ENCODE measurements at places on chromosomes 5 and 9.
A peak's percentile ranks its signal among the peaks of the same experiment; 100 is the strongest.

GRCh38 chr5:158670201-158670600 is 429.5 kb downstream of the EBF1 start:
- DNase-seq = no peak

- no peak for DNase-seq
These were observed 157.3 kb downstream of the CYLC2 start for GRCh38 chr9:103152473-103152872.

DNA sequence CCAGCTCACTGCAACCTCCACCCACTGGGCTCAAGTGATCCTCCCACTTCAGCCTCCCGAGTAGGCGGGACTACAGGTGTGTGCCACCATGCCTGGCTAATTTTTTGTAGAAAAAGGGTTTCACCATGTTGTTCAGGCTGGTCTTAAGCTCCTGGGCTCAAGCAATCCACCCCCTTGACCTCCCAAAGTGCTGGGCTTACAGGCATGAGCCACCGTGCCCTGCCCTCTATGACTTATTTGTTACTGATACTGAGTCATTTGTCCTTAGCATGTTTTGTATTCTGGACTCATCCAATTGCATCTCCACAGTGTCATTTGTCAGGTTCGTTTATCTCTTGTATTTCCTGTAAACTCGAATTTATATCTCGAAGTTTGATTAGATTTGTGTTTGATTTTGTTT is 2.7 kb upstream of the ITK start:
- no peak for DNase-seq

DNA sequence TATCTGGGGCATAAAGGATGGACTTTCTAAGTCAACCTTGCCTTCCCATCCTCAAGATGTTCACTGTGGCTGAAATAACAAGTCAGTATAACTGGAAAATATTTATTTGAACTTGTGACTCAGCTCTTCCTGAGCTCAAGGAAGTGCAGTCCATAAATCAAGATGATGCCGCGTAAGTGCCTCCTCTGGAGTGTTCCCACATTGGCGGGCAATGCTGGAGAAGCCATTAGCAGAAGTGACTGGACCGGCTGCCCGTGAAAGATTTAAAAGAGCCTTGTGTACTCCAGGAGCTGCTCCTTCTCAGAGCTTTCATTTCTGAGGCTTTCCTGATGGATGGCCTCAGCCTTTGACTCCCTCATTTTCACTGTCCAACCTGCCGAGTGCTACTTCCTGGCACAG is 17.4 kb downstream of the TMOD1 start:
- DNase-seq = peak; percentile 76

- peak; percentile 75 for DNase-seq
These were observed 330.9 kb upstream of the GRIA1 start for GRCh38 chr5:153159616-153160015.

GRCh38 chr5:88734983-88735382 is 148.0 kb downstream of the MEF2C start:
- no peak for DNase-seq

DNA sequence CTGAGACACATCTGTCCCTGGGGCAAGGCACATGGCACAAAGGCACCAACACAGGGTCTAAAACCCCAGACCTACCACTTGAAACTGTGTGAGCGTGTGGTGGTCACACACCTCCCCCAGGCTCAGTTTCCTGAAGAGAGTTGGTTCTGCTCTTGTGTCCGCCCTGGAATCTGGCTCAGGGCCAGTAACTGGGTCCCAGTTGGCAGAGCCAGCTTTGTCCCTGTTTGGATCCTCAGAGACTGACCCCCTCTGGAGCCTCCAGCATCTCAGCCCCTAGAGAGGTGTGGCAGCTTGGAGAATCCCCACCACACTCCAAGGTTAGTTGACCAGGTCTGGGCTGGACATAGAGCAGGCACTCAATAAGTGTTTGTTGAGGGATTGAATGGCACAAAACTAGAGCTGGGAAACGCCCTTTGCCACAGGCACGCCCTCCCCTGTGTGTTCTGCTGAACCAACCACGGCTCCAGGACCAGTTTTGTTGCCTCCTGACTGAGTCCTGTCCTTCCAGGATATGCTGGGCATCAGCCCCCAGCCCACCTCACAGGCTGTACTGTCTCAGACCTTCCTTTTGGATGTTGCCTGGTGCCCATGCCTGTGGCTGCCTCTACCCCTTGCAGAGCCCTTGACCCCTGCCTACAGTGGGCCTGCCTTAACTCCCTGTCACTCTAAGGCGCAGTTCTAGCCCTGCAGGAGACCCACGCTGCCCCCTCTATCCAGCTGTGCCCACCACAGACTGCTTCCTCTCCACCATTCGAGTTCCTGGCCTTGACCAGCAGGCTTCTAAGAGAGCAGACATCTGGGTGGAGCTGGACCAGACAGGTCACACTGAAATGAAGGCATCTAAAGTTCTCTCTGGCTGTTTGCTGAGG is 3.8 kb upstream of the PDLIM4 start:
- DNase-seq = no peak

DNA sequence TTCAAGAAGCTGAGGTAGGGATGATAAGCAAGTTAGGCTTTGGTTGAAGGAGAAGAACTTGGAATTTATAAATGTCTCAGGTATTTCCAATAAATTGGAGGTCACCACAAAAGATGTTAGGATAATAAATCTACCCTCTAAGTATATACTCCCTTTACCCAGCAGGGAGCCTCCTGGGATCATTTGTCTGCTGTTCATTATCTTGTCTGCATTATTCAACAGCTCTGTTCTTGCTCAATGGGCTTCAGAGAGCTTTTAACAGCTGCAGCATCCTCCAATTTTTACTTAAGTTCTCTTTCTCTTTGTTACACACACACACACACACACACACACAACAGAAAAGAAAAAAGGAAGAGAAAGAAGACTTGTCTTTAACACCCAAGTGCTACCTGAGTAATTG is 51.7 kb upstream of the VPS13A start:
- no peak for DNase-seq

- no peak for DNase-seq
These were observed 40.5 kb upstream of the HMGCS1 start for GRCh38 chr5:43353668-43354067.

DNA sequence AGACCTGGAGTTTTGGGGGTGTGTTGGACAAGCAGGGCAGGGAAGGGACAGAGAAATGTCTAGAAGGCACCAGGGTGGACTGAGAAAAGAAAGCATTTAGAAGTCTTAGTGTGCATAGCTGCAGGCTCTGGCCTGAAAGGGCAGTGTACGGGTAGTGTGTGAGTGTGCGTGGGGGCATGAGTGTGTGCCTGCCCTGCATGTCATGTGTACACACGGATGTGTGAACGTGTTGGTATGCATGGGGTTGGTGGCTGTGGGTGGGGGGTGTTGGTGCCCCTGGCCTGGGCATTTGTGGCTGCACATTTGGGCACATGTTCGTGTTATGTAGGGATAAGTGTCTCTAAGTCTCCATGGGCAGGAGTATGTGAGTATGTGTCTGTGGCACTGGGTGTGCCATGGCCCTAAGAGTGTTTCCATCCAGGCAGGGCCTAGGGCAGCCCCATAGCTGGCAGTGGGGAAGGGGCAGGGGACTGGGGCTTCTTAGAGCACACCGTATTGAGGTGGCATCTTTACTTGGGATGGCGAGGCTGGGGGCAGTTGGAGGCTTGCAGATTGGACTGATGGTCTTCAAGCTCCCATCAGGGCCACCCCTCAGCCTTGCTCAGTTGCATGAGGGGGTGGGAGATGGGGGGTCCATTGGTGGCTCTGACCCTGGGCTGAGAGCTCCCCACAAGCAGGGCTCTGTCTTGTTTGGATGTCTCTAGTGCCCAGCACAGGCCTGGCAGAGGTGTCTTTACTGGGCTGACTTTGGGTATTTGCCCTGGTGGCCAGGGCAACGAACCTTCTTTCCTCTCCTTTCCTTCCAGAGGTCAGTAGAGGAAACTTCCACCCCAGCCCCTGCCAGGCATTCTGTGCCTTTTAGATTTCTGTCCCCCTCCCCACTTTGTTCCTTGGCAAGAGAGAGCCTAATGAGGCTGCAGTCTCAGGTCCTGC is 15.0 kb downstream of the PSD2 start:
- DNase-seq = no peak

DNA sequence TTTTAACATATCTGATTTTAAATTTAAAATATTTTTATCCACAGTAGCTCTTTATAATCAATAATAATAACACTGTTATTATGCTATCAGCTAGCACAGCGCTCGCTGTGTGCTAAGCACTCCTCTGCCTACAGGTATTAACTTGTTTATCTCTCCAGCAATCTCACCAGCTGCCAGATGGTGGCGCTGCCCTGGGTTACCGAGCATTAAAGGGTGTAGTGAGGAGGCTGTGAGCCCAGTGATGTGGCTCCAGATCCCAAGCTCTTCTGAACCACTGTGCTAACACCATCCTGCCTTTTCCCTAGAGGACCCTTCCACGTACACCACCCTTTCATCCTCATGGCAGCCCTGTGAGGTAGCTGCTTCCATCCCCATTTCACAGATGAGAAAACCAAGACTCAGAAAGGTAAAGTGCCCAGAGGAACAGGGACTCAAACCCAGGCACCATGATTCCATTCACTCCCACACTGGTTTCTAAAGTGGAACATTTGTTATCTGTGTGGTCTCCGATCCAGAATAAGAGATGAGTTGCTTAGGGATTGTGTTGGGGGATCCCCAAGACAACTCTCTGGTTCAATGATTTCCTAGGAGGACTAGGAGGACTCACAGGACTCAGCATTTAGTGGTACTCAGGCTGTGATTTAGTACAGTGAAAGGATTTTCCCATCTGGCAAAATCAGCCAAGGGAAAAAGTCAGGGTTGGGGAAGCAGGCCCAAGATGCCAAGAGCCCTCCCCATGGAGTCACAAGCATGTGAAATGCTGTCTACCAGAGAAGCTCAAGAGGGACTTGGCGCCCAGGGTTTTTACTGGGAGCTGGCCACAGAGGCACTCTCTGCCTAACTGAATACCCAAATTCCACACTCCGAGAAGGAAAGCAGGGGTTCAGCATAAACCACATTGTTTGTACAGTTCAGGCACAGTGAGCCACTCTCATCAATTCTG is 7.0 kb downstream of the IGFBPL1 start:
- no peak for DNase-seq
